ENCODE measurements at places on chromosomes 12 and 14.

- peak; percentile 84 for DNase-seq
Measured at GRCh38 chr14:103091041-103091882, 3.3 kb upstream of the EXOC3L4 start.

- no peak for DNase-seq
Measured at GRCh38 chr14:83887866-83888265, 1642.1 kb upstream of the FLRT2 start.

GRCh38 chr12:26467351-26467750 is 272.0 kb downstream of the SSPN start:
- DNase-seq, result no peak

DNA sequence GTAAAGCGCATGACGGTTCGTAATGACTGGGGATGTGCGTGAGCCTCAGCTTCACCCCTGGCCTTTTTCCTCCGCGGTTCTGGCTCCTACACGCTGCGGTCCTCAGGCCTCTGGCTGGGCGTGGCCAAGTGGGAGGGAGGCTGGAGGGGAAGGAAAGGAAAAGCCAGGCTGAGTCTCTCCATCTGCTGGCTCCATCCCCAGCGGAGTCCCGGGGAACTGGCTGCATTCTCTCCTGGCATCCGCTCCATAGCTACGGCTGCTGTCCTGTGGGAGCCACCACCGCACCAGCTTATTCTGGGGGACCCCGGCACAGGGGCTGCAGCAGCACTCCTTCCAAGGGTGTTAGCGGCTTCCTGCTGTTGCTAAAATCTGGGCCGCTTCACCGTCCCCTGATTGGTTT is 68.2 kb upstream of the SLC24A4 start:
- DNase-seq, result no peak

- no peak for DNase-seq
Measured at GRCh38 chr14:77908847-77909246, 108.9 kb downstream of the ADCK1 start.

GRCh38 chr12:81079280-81080076 is 1.6 kb downstream of the ACSS3 start:
- no peak for DNase-seq

GRCh38 chr14:81301371-81301770 is 80.6 kb upstream of the GTF2A1 start:
- no peak for DNase-seq

- no peak for DNase-seq
Measured at GRCh38 chr12:123960856-123961255, 11.8 kb downstream of the CCDC92 start.

All from CD4-positive, alpha-beta T cell treated with Interleukin-17A for 4 hours (primary cell).